NCI-H345 (cell line): ENCODE measurements at places on chromosomes 1 and 21.

GRCh38 chr1:31936278-31936980, 1.7 kb downstream of the PTP4A2 start:
- DNase-seq, result no peak

GRCh38 chr1:115320377-115320776, 17.7 kb downstream of the NGF start:
- no peak for DNase-seq

- DNase-seq, result no peak
Measured at GRCh38 chr1:27589441-27589840, 14.5 kb downstream of the AHDC1 start.

DNA sequence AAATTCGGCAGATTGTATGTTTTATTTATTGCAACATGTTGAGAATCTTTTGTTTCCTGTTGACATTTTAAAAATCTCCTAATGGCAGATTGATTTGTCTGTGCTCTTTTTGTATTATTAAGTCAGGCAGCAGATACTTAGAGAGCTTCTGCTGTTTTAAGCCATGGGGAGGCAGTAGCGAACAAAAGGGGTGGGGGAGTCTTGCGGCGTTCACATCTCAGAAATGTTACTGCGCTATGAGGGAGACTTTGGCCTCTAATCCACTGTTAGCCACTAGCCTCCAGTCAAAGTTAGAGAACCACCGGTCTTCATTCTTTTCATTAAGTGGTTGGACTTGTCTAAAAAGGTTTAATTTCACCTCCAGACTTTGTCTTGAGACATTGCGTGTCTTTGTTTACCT, 93.6 kb downstream of the DYRK1A start:
- no peak for DNase-seq

GRCh38 chr1:182877842-182878241, 38.7 kb downstream of the DHX9 start:
- DNase-seq, result no peak

DNA sequence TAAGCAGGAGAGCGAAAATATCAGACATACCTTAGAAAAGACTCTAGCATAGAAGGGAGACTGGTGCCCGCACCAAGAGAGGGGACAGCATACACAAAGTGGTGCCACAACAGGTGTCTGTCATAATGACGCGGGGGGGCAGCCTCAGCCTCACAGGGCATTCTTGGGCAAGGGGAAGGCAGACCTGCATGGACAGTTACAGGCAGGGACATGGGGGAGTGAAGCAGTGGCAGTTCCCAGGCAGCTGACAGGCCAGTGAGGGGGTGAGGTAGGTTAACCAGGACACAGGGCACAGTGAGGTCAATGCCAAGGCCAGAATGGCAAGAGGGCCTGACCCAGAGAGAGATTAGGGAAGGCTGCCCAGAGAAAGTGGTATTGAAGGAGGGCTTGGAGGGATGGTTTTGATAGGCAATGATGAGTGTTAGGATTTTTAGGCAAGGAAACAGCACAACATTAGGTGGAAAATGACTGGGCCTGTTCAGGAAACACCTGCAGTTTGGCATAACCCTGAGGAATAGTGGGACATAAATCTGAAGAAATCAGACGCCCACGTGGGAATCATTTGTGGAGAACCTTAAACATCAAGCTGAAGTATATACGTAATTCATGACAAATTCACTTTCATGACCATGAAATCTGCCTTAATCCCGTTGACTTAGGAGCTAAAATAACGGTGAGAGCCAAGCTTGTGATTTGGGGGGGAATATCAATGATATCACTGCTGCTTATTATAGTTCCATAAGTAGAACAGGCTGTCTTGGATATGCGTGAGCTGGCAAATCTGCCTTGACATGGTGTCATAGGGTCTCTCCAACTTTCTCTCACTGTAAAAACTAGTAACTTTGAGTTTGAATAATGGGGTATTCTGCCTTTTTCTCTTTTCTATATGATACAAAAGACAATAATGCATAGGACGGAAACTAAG, 8.9 kb downstream of the PTPN14 start:
- DNase-seq, result no peak

DNA sequence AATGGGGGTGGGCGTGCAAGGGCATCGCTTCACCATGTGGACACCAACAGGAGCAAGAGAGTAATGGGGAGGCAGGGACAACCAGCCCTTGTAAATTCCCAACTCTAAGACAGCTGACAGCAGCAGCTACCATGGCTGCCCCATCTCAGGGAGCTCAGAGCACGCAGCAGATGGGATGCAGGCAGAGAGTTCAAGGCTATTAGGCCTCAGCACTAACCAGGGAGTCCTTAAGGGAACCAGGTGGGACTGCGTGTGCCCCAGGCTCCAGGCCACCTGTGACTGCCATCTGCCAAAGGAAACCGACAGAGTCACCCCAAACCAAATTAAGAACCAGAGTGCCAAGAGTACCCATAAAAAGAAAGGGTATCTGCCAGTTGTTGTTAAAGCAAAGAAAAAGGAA, 33.7 kb upstream of the PRDM2 start:
- DNase-seq, result no peak

GRCh38 chr1:185719021-185719420, 15.2 kb upstream of the HMCN1 start:
- DNase-seq, result no peak
